ENCODE measurements at places on chromosomes 11 and 22. TPM values are rescaled to one million over a fixed set of nuclear protein-coding genes. Genes with fewer than 3 reads are reported as not detected.
A peak's percentile ranks its signal among the peaks of the same experiment; 100 is the strongest.

GRCh38 chr11:121864660-121865059, 251.4 kb downstream of the BLID start:
- no peak for DNase-seq

- DNase-seq = peak; percentile 18
These were observed 44.1 kb downstream of the RSF1 start for GRCh38 chr11:77776455-77776854.

DNA sequence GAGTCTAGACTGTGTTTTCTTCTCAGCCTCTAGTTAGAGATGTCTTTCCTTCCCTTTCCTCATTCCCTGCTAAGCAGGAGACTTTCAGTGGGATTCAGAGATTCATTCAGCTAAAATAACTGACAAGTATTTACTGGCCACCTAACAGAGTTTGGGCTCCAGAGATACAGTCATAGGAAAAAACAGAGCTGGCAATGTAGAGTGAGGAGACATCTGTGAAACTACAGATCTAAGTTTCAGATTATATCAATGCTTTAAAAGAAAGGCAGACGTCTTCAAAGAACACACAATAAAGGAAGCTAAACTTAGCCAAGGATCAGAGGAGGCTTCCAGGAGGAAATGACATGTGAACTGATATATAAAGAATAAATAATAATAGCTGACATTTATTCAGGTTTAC, 355.6 kb upstream of the DDI1 start:
- DNase-seq = peak; percentile 37

DNA sequence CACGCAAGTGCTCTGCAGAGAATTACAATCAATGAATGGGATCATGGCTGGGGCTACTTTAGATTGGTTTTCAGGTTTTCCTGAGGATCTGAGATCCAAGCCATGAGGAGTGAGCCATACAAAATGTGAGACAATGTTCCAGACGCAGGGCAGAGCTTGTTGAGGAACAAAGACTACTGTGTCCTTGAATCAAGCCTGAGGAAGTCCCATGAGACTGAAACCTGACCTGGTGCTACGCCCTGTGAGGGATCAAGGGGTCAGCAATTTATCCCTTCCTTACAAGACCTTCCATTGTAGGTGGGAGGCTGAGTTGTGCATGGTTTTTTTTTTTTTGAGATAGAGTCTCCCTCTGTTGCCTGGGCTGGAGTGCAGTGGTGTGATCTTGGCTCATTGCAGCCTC, 2.1 kb downstream of the INCENP start:
- DNase-seq = no peak

GRCh38 chr11:11463405-11463804, 110.4 kb upstream of the CSNK2A3 start:
- no peak for DNase-seq

DNA sequence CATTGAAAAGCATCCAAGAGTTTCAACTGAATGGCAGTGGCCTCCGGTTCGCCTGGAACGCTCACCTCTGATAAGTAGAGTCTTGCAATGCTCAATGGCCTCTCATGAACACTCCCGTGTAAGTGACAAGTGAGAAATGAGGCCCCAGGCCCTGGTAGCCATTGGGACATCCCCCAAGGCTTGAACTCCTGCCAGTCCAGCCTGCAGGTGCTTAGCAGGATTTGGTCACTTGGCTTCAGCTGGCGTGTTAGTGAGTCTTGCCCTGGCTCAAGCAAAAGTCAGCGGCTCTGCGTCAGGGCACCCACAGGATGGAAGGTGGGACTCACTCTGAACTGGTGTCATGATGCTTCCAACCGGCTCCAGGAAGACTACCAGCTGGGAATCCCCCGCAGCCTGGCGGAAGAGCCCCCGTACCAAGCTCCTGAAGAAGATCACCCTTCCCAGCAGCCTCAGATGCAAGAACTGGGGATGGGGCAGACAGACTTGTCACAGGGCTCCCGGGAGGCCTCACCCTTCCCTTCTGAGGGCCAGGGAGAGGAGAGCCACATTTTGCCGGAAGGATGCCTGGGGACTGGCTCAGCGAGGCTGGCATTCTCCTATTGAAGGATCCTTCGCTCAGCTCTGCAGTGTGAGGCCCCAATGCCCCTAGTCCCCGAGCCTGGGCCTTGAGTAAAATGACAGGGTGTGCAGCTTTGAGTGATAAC, 19.3 kb downstream of the MB start:
- DNase-seq = no peak

- no peak for DNase-seq
These were observed 4.8 kb upstream of the SLC39A13 start for GRCh38 chr11:47403571-47403970.

DNA sequence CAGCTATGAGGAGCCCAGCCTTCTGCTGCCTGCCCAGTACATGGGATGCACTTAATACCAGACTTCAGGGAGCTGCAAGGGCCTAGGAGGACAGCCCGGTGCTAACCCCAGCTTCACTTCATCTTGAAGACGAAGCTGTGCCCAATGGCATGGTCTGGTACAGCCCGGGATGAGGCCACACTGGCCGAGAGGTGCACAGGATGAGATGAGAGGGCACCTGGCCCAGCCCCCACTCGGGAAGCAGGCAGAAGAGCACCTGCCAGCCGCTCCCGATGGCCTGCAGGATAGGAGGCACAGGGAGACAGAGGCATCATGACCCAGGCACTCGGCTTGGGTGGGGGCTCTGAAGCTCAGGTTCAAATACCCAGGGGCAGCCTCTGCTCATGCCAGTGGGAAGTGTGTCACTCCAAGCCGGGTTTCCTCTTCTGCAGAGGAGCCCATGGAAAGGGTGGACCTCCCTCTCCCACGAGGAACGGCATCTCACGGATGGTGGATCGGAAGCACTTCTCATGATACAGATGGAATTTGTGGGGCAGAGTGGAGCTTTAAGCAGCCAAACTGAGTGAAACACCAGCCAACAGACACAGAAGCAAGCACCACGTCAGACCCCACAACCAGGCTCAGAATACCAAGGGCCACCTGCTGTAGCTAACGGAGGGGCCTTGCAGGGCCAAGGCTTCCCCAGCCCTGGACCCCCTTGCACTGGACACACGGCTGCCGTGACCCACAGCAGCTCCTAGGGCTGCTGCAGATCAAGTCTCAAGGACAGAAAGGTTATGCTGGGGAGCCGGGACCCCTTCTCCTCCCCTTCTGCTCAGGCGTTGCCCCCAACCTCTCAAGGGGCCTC, 875.2 kb downstream of the BRD1 start:
- DNase-seq = no peak

DNA sequence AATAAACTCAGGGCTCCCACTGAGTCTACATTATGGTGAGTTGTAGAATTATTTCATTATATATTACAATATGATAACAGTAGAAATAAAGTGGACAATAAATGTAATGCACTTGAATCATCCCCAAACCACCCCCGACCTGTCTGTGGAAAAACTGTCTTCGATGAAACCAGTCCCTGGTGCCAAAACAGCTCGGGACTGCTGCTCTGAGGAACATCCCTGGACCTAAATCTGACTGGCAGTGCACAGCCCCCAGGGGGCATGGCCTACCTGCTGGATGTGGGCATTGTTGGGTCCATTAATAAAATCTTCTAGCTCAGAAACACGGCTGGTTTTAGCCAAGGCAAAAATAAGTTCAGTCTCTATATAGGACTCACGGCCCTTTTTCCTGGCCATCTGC, 29.3 kb upstream of the SLC25A1 start:
- DNase-seq = no peak

DNA sequence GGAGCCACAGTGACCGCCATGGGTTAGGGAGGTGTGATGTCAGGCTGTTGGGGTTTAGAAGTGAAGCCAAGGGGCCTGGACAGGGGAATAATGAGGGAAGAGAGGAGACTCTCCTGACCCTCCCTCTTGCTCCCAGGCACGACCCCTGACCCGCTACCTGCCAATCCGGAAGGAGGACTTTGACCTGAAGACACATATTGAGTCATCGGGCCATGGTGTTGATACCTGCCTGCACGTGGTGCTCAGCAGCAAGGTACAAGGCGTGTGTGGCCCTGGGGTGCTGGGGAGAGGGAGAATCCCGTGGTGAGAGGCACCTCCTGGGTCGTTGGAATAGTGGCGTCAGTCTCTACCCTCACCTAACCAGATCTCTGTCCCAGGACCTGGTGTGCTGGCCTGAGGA, 29.5 kb downstream of the TREH start:
- no peak for DNase-seq

DNA sequence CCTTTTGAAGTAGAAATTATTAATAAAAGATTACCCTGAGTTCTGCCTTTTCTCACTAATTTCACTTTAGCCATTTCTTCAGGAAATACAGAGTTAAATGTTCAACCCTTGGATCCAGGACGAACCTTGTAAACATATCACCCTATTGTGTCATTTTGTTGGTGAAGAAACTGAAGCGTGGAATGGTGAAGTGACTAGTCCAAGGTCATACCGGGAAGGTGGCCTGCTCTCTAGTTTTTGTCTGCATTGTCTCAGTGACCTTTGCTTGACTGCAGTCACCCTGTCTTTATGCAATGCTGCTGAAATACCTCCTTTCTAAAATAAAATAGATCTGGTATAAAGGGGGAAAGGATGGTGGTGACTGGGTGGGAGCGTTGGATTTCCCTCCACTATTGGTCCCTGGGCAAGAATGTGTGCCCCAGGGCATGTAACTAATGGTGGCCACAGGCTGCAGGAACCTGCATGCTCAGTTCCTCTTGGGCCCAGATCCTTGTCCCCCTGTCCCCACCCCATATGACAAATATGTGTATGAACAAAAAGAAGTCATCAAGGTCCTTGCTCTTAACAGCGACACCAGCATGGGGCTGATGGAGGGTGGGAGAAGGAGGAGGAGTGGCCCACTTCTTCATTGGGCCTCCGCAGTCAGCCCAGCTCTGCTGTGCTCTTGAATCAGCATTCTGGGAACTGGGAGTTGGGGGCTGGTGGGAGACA, 977 bp upstream of the SORL1-AS1 start:
- no peak for DNase-seq

DNA sequence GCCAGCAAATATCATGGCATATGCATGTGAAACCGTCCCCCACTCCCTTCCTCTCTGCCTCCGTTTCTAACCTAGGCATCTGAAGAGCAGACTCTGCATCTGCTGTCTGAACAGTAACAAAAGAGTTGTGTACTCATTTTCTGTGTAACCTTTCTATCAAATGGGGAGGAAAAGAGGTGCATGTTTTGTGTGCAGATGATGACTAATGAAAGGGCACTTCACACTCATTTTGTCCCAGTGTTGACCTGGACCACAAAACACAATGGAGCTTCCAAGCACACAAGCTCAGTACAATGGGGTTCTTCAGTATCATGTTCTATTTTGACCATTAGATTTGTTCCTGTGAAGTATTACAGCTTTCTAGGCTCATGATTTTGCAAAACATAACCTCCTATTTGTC, 13.0 kb downstream of the JHY start:
- DNase-seq = no peak

Gene MS4A15
- total RNA-seq = not detected

Gene BBOX1
- total RNA-seq = not detected

Gene EIF3M
- total RNA-seq = 1,709 TPM

Gene ADM2
- total RNA-seq = 8.0 TPM

Gene CHRDL2
- not detected for total RNA-seq

Gene VSIG10L2
- total RNA-seq = not detected

Gene RFPL1
- not detected for total RNA-seq

Gene CNTN5
- 0.90 TPM for total RNA-seq
